ENCODE measurements at places on chromosomes 1 and 21.
A peak's percentile ranks its signal among the peaks of the same experiment; 100 is the strongest.

GRCh38 chr1:18239671-18240070 is 132.1 kb downstream of the IGSF21 start:
- no peak for DNase-seq

DNA sequence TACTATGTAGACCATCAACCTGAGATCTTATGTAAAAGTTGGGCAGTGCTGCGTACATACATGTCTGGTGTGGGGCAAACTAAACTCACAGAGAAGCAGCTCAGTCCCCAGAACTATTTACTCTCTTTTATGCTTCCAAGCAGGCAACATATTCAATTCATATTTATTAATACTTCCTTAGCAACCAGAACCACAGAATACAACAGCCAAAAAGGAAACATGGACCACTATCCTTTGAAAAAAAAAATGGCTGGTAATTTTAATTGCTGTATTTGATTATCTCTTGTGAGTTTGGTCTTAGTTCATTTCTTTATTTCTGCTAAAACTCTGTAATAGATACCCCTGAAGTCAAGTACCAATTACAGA is 1.5 kb upstream of the PPP1R15B start:
- DNase-seq = no peak

GRCh38 chr1:28822799-28823198 is 10.8 kb downstream of the OPRD1 start:
- no peak for DNase-seq

GRCh38 chr1:156075775-156076204 is 6.5 kb downstream of the MEX3A start:
- no peak for DNase-seq

- no peak for DNase-seq
Measured at GRCh38 chr1:208101661-208102431, 142.3 kb downstream of the PLXNA2 start.

GRCh38 chr1:207414606-207415108 is 39.5 kb upstream of the CR2 start:
- DNase-seq = peak; percentile 84

GRCh38 chr1:162210196-162210595 is 140.7 kb downstream of the NOS1AP start:
- no peak for DNase-seq

DNA sequence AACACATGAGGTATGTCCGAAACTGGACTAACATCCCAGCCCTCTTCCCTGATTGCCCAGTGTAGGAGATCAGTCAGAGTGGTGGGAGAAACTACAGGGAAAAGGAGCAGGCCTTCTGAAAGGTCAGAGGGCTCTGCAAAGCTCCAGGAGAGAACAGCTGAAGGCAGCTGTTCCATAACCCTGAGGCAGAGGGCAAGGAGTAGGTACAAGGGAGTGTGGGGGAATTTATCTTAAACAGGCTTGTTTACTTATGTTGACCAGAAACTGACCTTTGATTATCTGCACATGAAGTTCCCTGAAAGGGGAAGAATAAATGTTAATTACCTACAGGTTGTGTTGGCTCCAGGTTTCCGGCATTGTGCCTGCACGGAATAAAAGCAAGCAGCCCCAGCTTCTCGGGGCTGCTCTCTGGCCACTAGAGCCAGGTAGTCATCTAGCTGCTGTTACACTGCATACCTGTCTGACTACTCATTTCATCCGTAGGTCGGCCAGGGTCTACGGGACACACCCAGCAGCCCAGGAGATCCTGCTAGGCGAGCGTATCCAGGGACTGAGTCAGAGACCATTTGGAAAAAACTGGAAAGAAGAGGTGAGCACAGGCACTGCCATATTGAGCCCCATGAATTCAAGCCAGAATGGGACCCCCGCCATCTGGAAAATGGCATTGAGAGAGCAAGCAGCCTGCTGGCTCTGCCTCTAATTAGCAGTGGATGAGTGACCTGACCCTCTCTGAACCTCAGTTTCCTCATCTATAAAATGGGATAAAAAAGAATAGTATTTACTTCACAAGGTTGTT is 14.9 kb upstream of the PAQR7 start:
- no peak for DNase-seq

- peak; percentile 78 for DNase-seq
Measured at GRCh38 chr1:183470147-183470960, 1.9 kb upstream of the SMG7 start.

GRCh38 chr21:45416620-45417019 is 11.7 kb downstream of the COL18A1 start:
- DNase-seq = no peak

DNA sequence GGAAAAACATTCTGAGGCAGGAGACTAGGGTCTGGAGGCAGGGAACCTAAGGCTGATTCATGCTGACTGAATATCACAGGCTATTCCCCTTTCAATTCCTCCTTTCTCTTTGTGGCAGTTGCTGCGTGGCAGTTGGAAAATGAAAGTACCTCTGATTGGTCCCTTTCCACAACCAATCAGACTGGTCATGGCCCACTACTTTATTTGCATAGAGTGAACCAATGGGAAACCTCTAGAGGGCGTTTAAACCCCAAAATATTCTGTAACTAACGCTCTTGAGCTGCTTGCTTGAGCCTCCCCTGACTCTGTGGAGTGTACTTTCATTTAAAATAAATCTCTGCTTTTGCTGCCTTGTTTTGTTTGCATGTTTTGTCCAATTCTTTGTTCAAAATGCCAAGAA is 27.7 kb upstream of the VN1R5 start:
- no peak for DNase-seq

DNA sequence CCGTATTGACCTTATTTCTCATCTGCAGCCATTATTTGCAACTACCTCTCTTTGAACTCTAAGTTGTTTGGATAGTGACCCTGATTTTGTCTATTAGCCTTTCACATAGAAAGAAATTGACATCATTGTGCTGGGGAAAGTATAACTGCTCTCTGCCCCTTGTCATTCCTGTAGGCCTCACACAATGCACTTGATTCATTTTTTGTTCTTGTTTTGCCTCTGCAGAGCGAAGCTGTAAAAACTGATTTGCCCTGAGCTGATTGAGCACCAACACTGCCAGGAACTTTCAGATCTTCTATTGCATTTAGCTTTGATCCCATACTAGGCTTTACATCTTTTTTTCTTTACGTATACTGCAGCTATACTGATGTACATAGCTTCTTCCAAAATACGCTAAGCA is 167.2 kb upstream of the PTBP2 start:
- DNase-seq = no peak

GRCh38 chr21:24045373-24045772 is 1561.9 kb downstream of the MRPL39 start:
- no peak for DNase-seq

DNA sequence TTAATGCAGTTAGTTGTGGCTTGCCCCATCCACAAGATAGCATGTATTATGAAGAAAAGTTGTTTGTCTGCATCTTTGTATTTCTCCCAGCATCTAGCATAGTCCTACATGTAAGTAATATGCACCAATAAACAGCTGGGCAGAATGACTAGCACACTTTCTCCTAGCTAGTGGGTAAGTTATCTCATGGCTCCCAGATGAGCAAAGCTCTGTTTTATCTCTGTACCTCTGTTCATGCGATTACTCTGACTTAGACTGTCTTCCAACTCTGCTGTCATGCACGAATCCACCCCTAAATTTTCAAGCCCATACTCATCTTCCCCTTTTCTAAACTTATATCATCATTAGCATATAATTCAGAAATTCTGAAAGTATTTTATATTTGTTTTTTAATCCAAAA is 37.5 kb upstream of the KCTD3 start:
- DNase-seq = no peak

Measured in bone marrow (tissue), 2 donors.